ENCODE measurements at places on chromosomes 16 and 17.
A peak's percentile ranks its signal among the peaks of the same experiment; 100 is the strongest.

GRCh38 chr17:77590951-77591735 is 367.4 kb upstream of the TNRC6C start:
- no peak overlapping the region for H3K4me3 ChIP-seq
- no peaks in the 10 kb centered on the region for H3K36me3 ChIP-seq
- no peak for DNase-seq
- H3K27me3 ChIP-seq: no peaks in the 10 kb centered on the region

- no peaks in the 10 kb centered on the region for H3K27me3 ChIP-seq
- no peak for DNase-seq
- no peak overlapping the region for H3K4me3 ChIP-seq
- H3K27ac ChIP-seq: no peak overlapping the region
These were observed 34.8 kb downstream of the RPGRIP1L start for GRCh38 chr16:53668869-53669268.

GRCh38 chr17:44648963-44649362 is 7.3 kb upstream of the MEIOC start:
- no peak for DNase-seq
- no peak overlapping the region for H3K4me3 ChIP-seq
- no peaks in the 10 kb centered on the region for H3K36me3 ChIP-seq
- no peaks in the 10 kb centered on the region for H3K4me1 ChIP-seq

- no peaks in the 10 kb centered on the region for H3K27me3 ChIP-seq
- H3K4me3 ChIP-seq: no peak overlapping the region
- H3K36me3 ChIP-seq: peaks cover 36% of the 10 kb centered on the region
- H3K4me1 ChIP-seq: no peaks in the 10 kb centered on the region
- no peak for DNase-seq
These were observed 37.4 kb downstream of the NLRC5 start for GRCh38 chr16:57026778-57027062.

DNA sequence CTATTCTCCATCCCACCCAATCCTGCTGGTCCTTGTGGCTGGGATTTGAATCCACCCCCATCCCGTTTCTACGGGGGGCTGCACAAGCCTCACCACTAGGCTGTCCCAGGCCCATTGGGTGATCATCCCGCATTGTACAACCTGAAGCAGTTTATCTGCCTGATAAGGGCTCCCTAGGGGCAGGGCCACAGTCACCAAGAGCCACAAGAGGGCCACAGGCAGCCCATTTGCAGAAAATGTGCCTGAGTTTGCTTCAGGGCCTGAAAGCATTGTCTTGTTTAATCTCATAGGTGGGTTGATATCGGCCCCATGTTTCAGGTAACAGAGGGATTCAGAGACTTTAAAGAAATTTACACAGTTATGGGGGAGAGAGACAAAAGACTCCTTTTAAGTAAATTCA is 245.0 kb downstream of the CPPED1 start:
- no peak for DNase-seq
- no peaks in the 10 kb centered on the region for H3K4me1 ChIP-seq
- H3K27ac ChIP-seq: no peak overlapping the region
- H3K27me3 ChIP-seq: no peaks in the 10 kb centered on the region

DNA sequence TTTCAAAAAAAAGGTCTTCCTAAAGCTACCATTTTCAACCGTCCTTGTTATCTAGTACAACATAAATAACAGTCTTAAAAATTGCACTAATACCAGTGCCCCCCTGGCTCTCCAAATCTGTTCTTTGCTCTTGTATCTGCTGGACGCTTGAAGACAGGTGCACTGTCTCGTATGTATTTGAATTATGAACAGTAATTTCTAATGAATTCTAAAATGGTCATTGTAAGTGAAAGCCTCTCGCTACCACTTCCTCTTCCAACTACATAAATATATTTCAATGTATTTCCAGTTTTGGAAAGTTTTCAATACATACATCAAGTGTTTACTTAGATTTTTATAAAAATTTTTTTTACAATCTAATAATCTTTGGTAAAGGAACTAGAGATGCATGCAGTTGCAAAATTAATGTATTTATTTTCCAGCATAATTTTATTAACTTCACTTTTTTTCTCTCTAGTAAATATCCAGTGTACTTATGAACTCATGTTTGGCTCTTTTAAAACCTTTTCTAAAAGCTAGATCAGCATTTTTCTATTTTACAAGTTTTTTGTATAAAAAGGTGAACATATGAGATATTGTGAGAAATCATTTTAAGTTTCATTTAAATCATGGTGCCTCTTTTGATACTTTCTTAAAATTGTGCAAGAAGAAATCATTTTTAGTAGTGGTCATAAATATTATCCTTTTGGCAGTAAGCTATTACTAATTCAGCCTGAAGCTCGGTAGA is 31.0 kb downstream of the ERCC4 start:
- no peak for DNase-seq
- no peaks in the 10 kb centered on the region for H3K4me1 ChIP-seq
- no peaks in the 10 kb centered on the region for H3K27me3 ChIP-seq
- no peak overlapping the region for H3K27ac ChIP-seq
- H3K4me3 ChIP-seq: no peak overlapping the region

- H3K4me1 ChIP-seq: no peaks in the 10 kb centered on the region
- DNase-seq: no peak
- no peaks in the 10 kb centered on the region for H3K27me3 ChIP-seq
These were observed 29.6 kb upstream of the FOXK2 start for GRCh38 chr17:82489851-82490511.

DNA sequence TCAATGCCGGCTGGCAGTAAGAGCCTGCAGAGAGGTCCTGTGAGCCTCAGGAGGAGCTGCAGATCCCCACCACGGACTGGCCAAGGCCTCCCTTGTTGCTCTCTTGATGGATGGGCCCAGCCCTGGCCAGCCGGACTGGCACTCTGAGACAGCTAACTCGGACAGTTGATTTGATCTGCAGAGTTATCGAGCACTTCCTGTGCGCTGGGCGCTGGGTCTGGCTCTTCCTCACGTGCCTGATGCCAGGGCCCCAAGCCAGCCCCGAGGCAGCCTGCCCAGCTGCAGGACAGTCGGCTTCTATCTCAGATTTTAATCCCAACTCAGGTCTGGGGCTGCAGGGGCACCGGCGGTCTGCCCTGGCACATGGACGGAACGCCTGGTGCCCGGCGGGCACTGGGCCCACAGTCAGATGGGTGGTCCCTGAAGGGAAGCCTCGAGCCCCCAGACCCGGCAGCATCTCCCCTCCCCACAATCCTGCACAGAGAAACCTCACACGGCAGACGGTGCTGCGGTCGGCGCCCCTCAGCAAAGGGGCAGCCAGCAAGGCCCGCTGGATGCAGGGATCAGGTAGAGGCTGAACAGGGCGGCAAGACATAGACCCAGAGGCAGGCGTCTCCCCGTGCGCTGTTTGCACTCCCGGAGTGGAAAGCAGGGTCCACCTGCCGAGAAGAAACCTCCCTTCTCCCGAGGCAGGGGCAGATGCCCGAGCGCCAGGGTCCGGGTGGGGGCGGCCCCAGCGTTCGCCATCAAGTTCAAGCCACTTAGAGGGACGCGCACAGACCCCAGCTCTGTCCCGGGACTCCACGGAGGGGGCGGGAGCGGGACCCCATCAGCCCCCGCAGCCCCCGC is 34.0 kb downstream of the TIMM22 start:
- H3K4me3 ChIP-seq: peak overlapping the region; percentile 70
- H3K36me3 ChIP-seq: peaks cover 38% of the 10 kb centered on the region
- H3K4me1 ChIP-seq: peaks cover 3% of the 10 kb centered on the region

GRCh38 chr16:88758227-88758943 is 26.6 kb downstream of the PIEZO1 start:
- no peak for DNase-seq
- H3K4me1 ChIP-seq: no peaks in the 10 kb centered on the region
- no peak overlapping the region for H3K4me3 ChIP-seq
- H3K27me3 ChIP-seq: no peaks in the 10 kb centered on the region
- H3K36me3 ChIP-seq: no peaks in the 10 kb centered on the region

GRCh38 chr16:14202095-14202494 is 131.0 kb downstream of the MRTFB start:
- H3K27me3 ChIP-seq: no peaks in the 10 kb centered on the region
- DNase-seq: no peak
- H3K4me1 ChIP-seq: peaks cover 11% of the 10 kb centered on the region
- H3K27ac ChIP-seq: peak overlapping the region; percentile 9
- peak overlapping the region; percentile 9 for H3K4me3 ChIP-seq

- peaks cover 35% of the 10 kb centered on the region for H3K36me3 ChIP-seq
- DNase-seq: peak; percentile 59
- H3K27me3 ChIP-seq: no peaks in the 10 kb centered on the region
- peaks cover 17% of the 10 kb centered on the region for H3K4me1 ChIP-seq
These were observed at the start of gene UNC119 for GRCh38 chr17:28552176-28552999. TSS of gene UNC119 (minus strand) at chr17:28552624. CDS start at chr17:28552557, 67 bp downstream.

GRCh38 chr17:68942389-68942788 is 12.8 kb downstream of the ABCA8 start:
- H3K27ac ChIP-seq: no peak overlapping the region
- no peaks in the 10 kb centered on the region for H3K36me3 ChIP-seq
- H3K27me3 ChIP-seq: no peaks in the 10 kb centered on the region
- H3K4me3 ChIP-seq: no peak overlapping the region
- H3K4me1 ChIP-seq: no peaks in the 10 kb centered on the region

DNA sequence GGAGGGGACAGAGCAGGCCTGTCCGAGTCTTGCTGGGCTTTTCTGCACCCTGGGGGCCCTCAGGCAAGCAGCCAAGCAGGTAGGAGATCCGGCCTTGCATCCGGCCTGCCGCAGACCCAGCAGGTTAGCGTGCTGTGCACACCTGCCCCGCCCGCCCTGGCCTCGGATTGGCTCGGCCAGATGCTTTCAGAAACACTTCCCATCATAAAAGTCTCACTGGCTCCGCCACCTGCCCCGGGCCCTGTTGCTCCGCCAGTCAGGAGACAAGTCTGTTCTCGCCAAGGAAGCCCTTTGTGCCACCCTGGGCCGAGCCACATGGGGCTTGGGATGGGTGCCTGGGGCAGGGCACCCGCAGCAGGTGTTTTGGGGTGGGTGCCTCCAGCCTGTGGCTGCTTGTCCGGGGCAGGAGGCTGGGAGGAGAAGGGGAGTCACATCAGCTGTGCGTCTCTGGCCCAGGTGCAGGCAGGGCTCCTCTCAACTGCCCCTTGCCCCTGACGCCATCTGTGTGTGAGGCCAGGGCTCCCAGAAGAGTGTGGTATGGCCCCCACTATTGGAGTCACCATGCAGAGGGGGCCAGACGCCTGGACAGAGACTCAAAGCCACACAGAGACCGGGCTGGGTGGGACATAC is 228.2 kb upstream of the GSE1 start:
- H3K27ac ChIP-seq: no peak overlapping the region
- no peaks in the 10 kb centered on the region for H3K4me1 ChIP-seq
- no peak for DNase-seq
- H3K4me3 ChIP-seq: no peak overlapping the region

GRCh38 chr16:85935974-85936760 is 37.2 kb downstream of the IRF8 start:
- no peaks in the 10 kb centered on the region for H3K4me1 ChIP-seq
- H3K4me3 ChIP-seq: no peak overlapping the region
- no peak for DNase-seq
- no peaks in the 10 kb centered on the region for H3K36me3 ChIP-seq
